ENCODE measurements at places on chromosomes 13 and 19. TPM values are rescaled to one million over a fixed set of nuclear protein-coding genes. Genes with fewer than 3 reads are reported as not detected.

Gene RFPL4A
- not detected for total RNA-seq

Gene IGFL2
- total RNA-seq, result not detected

Gene WDR87
- not detected for total RNA-seq

Gene URAD
- total RNA-seq, result not detected

Gene PALM
- total RNA-seq, result not detected

Gene KLK11
- not detected for total RNA-seq

Gene DIS3
- 32.3 TPM for total RNA-seq

Gene CCDC122
- total RNA-seq, result 0.84 TPM

Gene POSTN
- 0.24 TPM for total RNA-seq

Gene ATP4B
- total RNA-seq, result not detected

Gene KLK2
- total RNA-seq, result not detected

Gene PTGIR
- 12.5 TPM for total RNA-seq

Gene PCP2
- total RNA-seq, result 2.9 TPM

Gene KIR2DL3
- 0.34 TPM for total RNA-seq

Gene PLD3
- total RNA-seq, result 79.6 TPM

Gene PEAK3
- 0.43 TPM for total RNA-seq

Gene CGB2
- not detected for total RNA-seq

Gene CRX
- total RNA-seq, result not detected

Gene NCR1
- total RNA-seq, result 0.58 TPM

Gene TINCR
- total RNA-seq, result 0.55 TPM

Gene KLK8
- total RNA-seq, result not detected

Gene ZNF112
- total RNA-seq, result not detected

Gene ZNF135
- 0.39 TPM for total RNA-seq

Gene DAZAP1
- 188 TPM for total RNA-seq

Gene SIGLEC5
- total RNA-seq, result not detected

Gene ZNF780B
- 36.6 TPM for total RNA-seq

Gene KLK6
- total RNA-seq, result not detected

Gene SPRED3
- total RNA-seq, result 2.6 TPM

Gene PALM3
- not detected for total RNA-seq

Gene CGB1
- not detected for total RNA-seq

Gene ZNF285
- total RNA-seq, result 1.9 TPM

Gene RDH8
- total RNA-seq, result not detected

Gene C1QTNF9
- not detected for total RNA-seq

Gene KIR3DL1
- 0.23 TPM for total RNA-seq

Gene KMT2B
- 59.9 TPM for total RNA-seq

Gene DCT
- total RNA-seq, result 0.12 TPM

Gene ICAM5
- 0.35 TPM for total RNA-seq

Gene DHRS12
- 10.9 TPM for total RNA-seq

Gene SHC2
- not detected for total RNA-seq

Gene CACNG7
- total RNA-seq, result not detected

Gene PSG11
- total RNA-seq, result not detected

Gene ZNF230
- total RNA-seq, result 5.3 TPM

Gene PDE4C
- total RNA-seq, result 0.55 TPM

Gene APLP1
- 0.30 TPM for total RNA-seq

Gene RGS9BP
- 0.22 TPM for total RNA-seq
